NCI-H1092 (cell line): ENCODE measurements at places on chromosomes 6 and 20.
A peak's percentile ranks its signal among the peaks of the same experiment; 100 is the strongest.

GRCh38 chr20:53736757-53737395, 143.2 kb upstream of the ZNF217 start:
- DNase-seq = no peak

DNA sequence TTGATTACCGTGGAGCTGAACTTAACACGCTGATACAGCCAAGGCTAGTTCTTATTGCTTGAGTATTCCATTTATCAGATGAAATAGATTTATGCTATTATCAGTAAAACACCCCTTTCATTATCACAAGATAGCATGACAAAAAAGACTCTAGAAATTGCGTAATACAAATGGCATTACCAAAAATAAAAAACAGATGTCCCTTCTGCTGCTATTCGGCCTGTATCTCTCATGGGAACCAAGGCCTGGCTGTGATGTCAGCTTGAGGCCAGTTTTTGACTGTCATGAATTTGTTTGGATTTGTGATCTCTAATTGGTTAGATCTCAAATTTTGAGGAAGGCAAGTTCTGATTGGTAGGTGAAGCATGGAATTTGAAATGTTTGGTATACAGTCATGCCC, 25.2 kb downstream of the MEI4 start:
- DNase-seq = no peak

GRCh38 chr6:166737261-166737660, 110.2 kb upstream of the RPS6KA2 start:
- no peak for DNase-seq

DNA sequence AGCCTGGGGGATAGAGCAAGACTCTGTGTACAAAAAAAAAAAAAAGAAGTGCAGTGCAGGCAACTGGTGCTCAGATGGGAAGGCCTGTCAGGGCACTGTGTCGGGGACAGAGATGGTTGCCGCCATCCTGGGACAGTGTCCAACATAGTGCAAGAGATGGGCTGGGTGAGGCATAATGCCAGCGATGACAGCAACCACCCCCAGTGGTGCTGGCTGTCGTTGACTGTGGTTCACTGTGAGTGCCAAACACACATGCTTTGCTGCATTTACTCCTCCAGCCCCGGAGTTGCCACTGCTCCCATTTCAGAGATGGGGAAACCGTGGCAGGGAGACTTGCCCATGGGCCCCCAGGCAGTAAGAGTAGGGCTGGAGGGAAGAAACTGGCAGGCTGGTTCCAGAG, 5.2 kb upstream of the C20orf203 start:
- no peak for DNase-seq

DNA sequence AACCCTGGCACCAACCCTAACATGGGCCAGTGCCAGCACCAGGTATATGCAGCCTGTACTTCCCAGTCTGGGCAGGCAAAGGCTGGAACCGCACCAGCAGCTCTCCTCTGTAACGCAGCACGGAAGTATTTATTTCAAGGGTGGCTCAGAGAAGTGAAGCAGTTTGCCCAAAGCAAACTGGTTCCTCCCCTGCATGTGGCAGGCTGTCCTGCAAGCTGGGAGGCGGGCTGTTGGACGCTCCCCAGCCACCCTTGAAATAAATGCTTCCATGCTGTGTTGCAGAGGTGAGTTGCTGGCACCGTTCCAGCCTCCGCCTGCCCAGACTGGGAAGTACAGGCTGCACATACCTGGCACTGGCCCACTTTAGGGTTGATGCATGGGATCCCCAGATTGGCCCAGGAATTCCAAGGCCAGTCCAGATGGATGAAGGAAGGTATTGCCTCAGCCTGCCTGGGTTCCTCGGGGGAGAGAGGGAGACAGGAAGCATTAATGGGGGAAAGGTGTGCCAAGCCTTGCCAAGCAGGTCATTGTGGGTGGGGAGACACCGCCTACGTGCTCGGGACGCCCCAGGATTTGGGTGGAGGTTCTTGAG, 49.8 kb downstream of the PPARD start:
- DNase-seq = no peak

DNA sequence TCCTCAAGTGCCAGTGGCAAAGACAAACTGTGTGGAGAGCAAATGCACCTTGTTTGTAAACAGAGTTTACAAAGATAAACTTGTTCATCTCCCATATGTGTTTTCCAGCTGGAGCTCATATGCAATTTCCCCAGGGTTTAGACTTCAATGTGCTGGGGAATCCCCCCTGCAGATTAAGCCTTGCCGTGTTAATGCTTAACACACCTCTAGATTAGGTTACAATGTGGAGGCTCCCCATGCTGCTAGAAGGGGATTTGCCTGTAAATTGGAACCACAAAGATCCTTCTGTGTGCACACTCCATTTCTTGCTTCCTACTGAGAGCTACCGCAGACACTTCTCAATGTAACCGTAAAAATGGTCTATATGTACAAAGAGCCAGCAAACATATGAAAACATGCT, 263.1 kb downstream of the TBX18 start:
- DNase-seq = no peak

DNA sequence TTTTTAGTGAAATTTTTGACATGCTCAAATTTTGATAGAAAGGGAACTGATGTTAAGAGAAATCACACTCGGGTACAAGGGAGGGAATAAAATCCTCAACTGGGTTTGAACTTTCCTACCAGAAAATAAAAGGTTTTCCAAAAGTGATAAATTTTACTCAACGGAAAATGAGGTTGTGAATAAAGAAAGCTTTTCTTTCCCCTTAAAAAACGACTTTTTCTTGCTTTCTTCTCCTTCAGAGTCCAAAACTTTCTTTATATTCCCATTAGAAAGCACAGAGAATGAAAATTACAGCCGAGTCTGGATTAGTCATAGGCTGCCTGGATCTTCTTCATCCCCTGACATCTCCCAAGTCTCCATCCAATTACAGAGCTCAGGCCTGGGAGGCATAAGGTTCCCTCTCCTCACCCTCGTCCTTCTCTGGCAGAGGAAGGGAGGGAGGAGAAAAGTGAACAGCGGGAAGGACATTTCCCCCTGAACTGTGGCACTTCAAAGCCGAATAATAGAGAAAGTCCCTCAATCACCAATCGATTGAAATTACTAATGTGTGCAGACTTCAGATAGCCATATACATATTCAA, 28.1 kb upstream of the QKI start:
- DNase-seq = no peak

DNA sequence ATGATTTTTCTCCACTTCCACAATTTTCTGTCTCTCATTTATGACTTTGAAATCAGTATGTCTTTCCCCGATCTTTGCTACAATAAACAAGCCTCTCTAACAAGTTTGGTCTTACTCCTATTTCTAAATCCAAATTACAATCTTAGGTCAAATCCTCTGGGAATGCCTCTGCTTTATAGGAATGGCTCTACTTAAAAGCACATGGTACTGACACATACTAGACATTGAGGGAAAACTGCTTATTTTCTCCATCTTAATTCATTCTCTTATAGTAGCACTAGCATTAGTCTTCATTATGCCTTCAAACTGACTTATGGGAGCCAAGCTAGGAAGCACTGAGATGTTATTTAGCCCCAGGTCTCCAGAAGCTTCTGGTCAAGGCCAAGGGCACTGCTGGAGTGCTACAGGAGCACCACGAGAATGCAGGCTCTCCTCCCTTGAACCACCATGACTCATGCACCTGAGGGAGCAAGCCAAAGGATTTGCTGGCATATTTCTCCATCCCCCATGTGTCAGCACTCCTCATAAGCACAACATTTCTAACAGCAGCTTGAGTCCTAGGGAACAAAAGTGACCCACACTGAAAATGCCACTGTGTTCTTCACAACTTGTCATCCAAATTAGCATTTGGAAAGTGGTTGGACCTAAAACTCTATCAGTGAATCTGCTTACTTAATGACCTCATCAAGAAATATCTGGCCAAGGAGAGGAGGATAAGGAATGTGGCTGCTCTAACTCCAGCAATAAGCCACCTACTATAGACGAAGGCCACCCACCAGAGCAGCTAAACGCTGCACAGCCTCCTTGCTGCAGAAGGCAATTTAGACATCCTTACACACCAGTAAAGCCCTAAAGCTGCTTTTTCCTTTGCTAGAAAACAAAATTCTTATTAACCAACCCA, 156.8 kb upstream of the KCNQ5 start:
- no peak for DNase-seq

DNA sequence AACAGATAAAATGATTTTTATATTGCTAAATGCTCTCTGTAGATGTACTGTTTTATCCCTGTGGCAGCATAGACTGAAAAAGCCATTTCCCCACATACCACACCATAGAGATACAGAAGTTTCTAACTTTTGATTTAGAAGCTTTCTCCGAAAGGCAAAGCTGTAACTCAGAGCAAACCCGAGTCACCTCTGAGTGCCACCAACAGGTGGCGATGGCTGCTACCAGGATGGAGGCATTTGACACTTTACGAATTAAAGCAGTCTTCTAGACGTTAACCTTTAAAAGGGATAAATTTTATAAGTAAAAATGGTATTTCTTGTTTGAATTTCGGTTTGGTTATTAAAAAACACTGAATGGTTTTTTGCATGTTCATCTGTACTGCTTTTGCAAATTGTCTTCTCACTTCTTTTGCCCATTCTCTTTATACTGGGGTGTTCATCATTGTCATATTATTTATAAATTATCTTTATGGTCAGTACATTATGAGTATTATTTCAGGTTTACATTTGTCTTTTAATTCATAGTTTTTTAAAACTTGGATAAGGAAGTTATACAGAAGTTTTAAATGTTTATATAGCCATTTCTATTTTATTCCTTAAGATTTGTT, 201.0 kb upstream of the CEP162 start:
- peak; percentile 0 for DNase-seq
